H9 (cell line): ENCODE measurements at places on chromosomes 6 and 20.
A peak's percentile ranks its signal among the peaks of the same experiment; 100 is the strongest.

DNA sequence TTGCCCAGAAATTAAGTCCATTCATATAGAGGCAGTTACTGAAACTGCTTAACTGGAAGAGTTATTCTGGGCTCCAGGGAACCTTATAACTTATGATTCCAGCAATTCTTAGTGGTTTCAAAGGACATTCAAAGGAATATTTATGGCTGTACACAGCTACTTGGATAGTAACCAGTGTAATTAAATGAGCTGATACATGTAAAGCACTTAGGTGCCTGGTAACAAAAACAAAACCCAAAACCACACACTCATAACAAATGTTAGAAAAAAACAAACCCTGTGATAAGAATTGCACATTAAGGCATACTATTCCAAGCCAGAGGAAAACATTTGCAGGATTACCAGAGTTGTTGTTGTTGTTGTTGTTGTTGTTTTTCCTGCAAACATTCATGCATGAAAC, 51.5 kb downstream of the STK4 start:
- H3K4me3 ChIP-seq = no peak overlapping the region
- no peaks in the 10 kb centered on the region for H3K27me3 ChIP-seq
- H3K36me3 ChIP-seq = peaks cover 6% of the 10 kb centered on the region; the same call in 1 of the 2 replicates
- no peak for DNase-seq
- H3K4me1 ChIP-seq = peaks cover 6% of the 10 kb centered on the region; the same call in 1 of the 2 replicates

GRCh38 chr6:38762848-38763247, 47.7 kb downstream of the DNAH8 start:
- no peaks in the 10 kb centered on the region for H3K4me1 ChIP-seq
- H3K36me3 ChIP-seq = no peaks in the 10 kb centered on the region
- no peak overlapping the region for H3K27ac ChIP-seq
- H3K27me3 ChIP-seq = no peaks in the 10 kb centered on the region
- H3K4me3 ChIP-seq = no peak overlapping the region

- H3K4me3 ChIP-seq = no peak overlapping the region
- peaks cover 5% of the 10 kb centered on the region for H3K36me3 ChIP-seq
- DNase-seq = no peak
- peaks cover 20% of the 10 kb centered on the region; the same call in 1 of the 2 replicates for H3K4me1 ChIP-seq
These were observed 23.8 kb downstream of the MYT1 start for GRCh38 chr20:64188091-64188490.

DNA sequence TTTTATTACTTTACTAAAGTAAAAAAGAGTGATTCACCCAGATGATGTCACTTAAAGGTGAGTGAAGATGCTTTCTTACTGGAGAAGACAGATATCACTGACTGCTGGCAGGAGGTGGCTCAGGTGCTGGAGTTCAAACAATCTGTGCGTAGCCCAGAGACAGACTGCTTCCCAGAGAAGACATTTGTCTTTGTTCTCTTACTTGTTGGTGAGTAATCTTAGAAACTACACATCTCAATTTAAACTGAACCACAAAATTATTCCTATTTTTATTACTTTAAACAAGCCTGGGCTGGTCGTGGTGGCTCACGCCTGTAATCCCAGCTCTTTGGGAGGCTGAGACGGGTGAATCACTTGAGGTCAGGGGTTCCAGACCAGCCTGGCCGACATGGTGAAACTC, 92.2 kb downstream of the CEP162 start:
- H3K27ac ChIP-seq = no peak overlapping the region
- H3K4me1 ChIP-seq = no peaks in the 10 kb centered on the region
- peaks cover 37% of the 10 kb centered on the region for H3K36me3 ChIP-seq
- no peak for DNase-seq
- H3K4me3 ChIP-seq = no peak overlapping the region
- H3K27me3 ChIP-seq = no peaks in the 10 kb centered on the region

DNA sequence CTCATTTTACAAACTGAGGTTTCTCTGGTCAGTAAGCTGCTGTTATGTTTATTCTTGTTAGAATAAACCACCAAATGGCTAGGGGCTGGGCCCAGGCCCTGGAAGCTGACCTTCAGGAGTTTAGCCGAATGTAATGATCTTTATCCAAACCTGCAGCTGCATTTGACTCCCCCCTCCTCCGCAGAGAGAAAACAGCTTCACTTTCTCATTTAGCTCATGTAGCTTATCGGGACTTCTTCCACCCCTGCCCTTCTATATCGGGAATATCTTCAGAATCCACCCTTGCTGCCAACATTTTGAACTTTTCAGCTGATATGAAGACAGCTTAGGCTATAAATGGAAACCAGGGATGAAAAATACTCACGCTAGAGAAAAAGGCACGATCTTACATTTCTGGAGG, 102.6 kb downstream of the ZMYND8 start:
- H3K27me3 ChIP-seq = no peaks in the 10 kb centered on the region
- H3K36me3 ChIP-seq = peaks cover 82% of the 10 kb centered on the region
- DNase-seq = no peak
- H3K27ac ChIP-seq = no peak overlapping the region
- H3K4me3 ChIP-seq = no peak overlapping the region
- H3K4me1 ChIP-seq = no peaks in the 10 kb centered on the region

GRCh38 chr6:123091091-123091895, 95.3 kb downstream of the CLVS2 start:
- no peak overlapping the region for H3K4me3 ChIP-seq
- no peak for DNase-seq
- no peaks in the 10 kb centered on the region for H3K4me1 ChIP-seq
- H3K27ac ChIP-seq = no peak overlapping the region
- H3K36me3 ChIP-seq = no peaks in the 10 kb centered on the region

GRCh38 chr20:63782521-63782971, 43.0 kb downstream of the SLC2A4RG start:
- H3K27ac ChIP-seq = no peak overlapping the region
- no peaks in the 10 kb centered on the region for H3K36me3 ChIP-seq
- H3K4me1 ChIP-seq = no peaks in the 10 kb centered on the region
- DNase-seq = no peak
- H3K27me3 ChIP-seq = no peaks in the 10 kb centered on the region

GRCh38 chr6:19805129-19805481, 32.1 kb upstream of the ID4 start:
- H3K27ac ChIP-seq = no peak overlapping the region
- DNase-seq = no peak
- H3K36me3 ChIP-seq = peaks cover 36% of the 10 kb centered on the region
- H3K4me3 ChIP-seq = peak overlapping the region; percentile 80
- 0 out of 2 replicates have a peak, but pooled peaks cover 2% of the 10 kb centered on the region for H3K4me1 ChIP-seq

DNA sequence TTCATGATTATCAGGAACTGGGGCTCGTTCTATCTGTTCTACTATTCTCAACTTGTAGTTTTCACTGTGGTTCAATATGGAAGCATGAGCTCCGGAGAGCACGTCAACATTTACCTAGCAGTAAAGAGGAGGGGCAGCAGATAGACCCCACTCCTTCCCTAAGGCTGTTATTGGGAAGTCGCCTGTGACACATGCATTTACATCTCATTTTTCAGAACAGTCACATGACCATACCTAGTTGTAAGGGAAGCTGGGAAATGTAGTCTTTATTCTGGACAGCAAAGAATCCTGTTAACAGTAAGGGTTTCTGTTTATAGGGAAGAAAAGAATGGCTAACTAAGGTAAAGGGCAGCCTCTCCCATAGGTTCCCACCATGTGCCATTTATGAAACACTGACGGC, 158.3 kb downstream of the ZFP64 start:
- H3K27ac ChIP-seq = no peak overlapping the region
- H3K4me3 ChIP-seq = no peak overlapping the region
- no peaks in the 10 kb centered on the region for H3K27me3 ChIP-seq
- H3K4me1 ChIP-seq = no peaks in the 10 kb centered on the region; the same call in 1 of the 2 replicates
- DNase-seq = no peak

DNA sequence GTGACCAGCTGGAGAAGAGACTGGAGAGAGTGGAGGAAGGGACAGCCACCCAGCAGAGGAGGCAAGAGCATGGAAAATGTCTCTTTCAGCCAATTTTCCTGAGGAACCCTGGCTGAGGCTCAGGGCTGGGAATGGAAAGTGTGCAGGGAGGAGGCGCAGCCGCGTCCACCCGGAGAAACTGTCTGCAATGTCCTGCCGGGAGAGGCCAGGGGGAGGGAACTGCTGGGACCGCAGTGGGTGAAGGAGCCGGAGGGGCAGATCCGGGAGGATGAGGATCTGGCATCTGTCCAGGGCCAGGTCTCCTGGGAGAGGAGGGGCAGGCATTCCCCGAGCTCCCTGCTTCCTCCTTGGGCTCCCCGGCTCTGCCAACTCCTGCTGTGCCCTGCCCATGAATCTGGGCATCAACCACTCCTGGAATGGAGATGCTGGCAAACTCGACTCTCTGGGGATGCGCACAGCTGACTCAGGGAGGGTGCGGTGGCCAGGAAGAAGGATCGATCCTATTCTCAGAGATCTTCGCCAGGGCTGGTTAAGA, 17.4 kb upstream of the HM13 start:
- H3K27me3 ChIP-seq = no peaks in the 10 kb centered on the region
- no peaks in the 10 kb centered on the region; the same call in 2 of the 3 replicates for H3K36me3 ChIP-seq

GRCh38 chr6:108142240-108142639, 23.6 kb upstream of the NR2E1 start:
- no peak overlapping the region for H3K27ac ChIP-seq
- no peaks in the 10 kb centered on the region for H3K36me3 ChIP-seq
- no peaks in the 10 kb centered on the region for H3K4me1 ChIP-seq
- H3K27me3 ChIP-seq = no peaks in the 10 kb centered on the region
- no peak overlapping the region for H3K4me3 ChIP-seq
